Esophagus squamous epithelium (tissue), 5 donors: ENCODE measurements at places on chromosomes 12 and 14. TPM values are rescaled to one million over a fixed set of nuclear protein-coding genes. Genes with fewer than 3 reads are reported as not detected.

GRCh38 chr14:101959277-101959676, 5.1 kb upstream of the DYNC1H1 start:
- no peak for DNase-seq

DNA sequence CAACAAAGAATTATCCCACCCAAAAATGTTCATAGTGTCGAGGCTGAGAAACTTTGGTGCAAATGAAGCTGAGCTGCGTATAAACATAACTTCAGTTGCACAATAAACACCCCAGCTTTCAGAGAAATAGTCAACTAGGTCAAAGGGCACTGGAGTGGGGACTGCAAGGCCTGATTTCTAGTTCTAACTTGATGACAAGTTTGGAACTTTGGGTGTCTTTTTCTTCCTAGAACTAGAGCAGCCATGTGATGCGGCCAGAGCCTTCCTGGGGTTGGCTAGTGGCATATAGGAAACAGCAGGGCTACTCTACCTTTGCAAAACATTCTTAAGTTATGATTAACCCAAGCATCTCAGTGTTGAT, 298.4 kb upstream of the AMIGO2 start:
- no peak for DNase-seq

DBX2 gene
- total RNA-seq, result not detected

SLC39A2 gene
- 23.2 TPM for total RNA-seq
